ENCODE measurements at places on chromosomes 1 and 21.

GRCh38 chr21:21345296-21345695 is 347.1 kb downstream of the NCAM2 start:
- no peak for DNase-seq

DNA sequence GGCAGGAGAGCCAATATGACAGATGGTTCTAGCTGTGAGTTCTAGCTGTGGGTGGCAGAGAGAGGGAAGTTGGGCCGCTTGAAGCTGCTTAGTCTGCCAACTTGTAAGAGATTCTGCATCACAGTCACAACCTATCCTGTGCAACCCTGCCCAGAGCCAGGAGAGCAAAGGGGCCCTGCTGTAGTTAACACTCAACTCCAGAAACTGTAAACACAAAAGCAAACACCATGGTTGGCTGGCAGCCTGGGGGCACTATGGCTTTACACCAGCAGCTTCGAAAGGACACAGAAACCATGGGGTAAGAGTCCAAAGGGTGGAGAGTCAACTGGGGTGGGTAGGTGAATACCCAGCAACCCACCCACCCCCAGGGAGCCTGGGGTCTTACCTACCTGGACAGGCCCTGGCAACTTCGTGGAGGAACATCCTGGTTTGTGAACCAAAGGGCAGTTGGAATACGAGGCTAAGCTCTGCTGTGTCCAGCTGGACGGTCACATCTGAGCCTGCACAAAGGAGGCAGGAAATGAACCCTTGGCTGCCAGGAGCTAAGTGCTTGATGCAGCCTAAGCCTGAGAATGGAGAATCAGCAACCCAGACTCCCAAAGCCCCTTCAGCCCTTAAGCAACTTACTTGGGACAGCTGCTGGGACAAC is 6.4 kb downstream of the INPP5B start:
- no peak for DNase-seq

DNA sequence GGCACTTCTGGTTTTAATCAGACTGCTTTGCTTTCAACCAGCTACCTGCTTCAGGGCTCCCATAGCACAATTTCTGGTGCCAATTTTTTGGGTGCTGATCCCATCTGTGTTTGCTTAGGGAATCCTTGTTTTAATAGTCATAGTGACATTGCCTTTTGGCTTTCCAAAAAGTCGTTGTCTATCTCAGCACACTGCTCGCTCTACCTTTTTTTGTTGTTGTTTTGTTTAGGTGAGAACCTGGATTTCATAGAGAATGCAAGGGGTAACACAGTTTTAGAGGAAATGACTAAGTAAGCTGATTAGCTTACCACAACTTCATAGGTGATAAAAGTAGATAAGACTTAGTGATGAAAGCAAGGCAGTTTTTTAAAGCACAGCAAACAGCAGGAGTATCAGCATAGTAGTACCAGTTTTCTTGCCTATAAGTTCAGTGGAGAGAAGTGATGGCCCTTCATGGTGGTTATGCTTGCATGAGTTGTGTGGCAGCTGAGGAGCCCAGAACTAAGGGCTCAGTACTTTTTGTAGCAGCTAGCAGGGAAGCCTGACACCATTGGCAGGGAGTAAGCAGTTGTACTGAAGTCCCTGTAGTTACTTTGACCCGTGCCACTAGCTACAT is 31.3 kb downstream of the NEK7 start:
- DNase-seq, result no peak

DNA sequence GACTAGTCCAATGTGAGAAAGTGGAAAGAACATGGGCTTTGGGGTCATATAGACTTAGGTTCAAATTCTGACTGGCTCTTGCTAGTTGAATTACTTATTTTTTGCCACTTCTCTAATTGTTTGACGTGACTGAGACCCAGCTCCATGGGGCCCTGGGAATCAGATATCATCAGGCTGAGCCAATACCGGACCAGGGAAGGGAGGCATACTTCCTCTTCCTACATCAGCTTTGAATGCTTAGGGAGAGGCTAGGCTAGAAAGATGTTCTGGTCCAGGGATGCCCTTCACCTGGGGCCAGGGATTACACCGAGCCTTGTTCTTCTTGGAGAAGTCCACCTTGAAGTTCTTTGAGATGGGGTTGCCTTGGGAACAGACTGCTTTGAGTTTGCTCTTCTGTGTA is 3.7 kb upstream of the NR1I3 start:
- DNase-seq, result no peak

GRCh38 chr1:246004301-246004700 is 502.8 kb downstream of the SMYD3 start:
- DNase-seq, result no peak

- DNase-seq, result no peak
Measured at GRCh38 chr1:89945852-89946476, 48.9 kb upstream of the ZNF326 start.

DNA sequence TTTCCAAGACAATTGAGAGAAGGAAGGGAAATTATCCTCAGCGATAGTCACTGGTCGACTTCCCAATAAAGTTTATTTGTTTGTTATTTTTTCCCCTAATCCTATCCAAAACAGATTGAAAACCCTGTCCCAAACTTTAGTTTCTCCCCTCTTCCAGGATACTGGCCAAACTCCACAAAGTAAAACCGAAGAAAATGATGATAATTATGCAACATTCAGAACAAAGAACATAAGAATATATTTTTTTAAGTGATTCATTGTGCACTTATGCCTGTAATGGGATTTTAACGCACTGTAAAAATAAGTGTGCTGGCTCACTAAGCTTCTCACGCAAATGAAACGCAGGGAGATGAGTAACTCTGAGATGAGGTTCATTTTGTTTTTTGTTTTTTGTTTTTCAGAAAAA is 6.0 kb downstream of the GLIS1 start:
- no peak for DNase-seq

DNA sequence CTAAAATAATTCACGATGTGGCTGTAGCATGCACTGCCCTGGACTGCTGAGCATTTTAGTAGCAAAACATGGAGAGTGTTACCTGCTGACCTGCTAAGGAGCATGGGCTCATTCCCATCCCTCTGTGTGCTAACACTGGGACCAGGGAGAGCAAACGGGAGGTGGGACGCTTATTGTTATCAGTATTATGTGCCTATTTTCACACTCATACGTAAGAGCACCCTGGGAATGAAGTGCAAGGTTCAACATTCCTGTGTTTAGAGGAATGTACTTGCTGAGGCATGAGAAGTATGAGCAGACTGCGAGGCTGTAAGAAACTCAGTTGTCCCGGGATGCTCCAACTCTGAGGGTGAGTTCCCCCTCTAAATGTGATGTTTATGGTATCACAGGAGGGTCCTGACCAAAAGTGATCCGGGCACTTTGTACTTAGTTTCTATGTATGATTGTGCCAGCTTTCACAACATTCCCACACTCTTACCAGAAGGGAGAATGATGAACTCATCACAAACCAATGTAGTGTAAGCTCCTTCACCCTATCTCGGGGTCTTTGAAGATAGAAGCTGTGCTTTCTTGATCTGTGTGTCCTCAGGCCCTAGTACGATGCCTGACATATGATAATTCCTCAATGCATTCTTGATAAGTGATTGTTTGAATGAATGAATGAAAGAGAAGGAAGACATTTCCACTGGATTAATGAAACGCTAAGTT is 164.8 kb downstream of the KCNJ6 start:
- no peak for DNase-seq

DNA sequence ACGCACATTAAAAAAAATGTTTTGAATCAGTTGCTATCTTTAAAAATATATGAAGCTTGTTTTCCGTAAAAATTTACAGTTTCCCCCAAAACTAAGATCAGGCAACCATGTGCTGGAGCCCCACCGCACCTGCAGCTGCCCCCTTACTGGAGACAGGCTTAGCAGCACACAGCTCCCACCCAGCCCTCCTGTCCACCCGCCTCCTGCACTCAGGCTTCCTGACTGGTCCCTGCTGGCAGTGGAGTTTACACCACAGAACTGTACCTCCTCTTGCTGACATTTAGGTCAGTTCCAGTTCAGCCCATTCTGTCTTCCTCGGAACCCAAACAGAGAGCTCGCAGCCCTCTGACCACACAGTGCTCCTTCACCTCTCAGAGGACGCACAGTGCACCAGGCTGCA is 2.1 kb downstream of the GPR161 start:
- no peak for DNase-seq

GRCh38 chr1:220925707-220926106 is 46.5 kb downstream of the HLX start:
- DNase-seq, result no peak

DNA sequence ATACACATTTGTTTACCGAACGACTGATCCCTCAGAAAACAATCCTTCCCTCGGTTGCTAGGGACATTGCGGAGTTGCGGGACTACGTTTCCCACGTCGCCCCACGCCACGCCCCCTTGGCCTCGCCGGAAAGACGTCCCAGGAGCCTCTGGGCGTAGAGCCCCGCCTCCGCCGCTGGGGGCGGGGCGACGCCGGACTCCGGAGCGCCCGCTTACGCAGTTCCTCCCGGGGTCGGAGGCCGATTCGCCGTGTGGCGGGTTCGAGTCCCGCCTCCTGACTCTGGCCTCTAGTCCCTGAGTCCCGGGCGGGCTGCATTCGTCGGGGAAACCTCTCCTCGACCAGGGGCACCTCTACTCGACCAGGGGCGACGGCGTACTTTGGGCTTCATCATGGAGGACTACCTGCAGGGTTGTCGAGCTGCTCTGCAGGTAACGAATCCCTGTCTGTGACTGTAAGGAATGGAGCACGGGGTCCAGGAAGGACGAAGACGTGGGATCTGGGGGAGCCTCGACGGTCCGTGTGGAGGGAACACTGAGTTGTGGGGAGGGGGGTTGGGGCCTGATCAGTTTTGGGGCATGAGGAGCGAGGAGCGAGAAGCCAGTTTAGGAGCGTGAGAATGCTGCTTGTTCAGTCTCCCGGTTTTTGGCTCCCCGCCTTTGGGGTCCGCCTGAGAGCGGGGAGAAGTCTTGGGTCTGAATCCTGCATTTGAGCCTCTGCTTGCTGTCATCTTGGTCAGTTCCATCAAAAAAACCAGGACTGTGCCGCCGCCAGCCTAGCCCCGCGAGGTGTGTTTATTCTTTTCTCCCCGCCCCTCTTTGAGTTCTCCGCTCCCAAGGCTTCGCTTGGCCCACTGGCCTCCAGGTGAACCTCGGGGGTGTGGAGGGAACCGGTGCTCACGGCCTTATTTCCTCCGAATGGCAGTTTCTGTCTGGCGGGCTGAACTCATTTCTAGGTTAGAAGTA is at the start of gene PRUNE1:
Gene PRUNE1 (plus strand): TSS at position 206 of the 962 bp plus-strand sequence. CDS start 184 bp downstream, at position 390.
- peak; percentile 99 for DNase-seq

DNA sequence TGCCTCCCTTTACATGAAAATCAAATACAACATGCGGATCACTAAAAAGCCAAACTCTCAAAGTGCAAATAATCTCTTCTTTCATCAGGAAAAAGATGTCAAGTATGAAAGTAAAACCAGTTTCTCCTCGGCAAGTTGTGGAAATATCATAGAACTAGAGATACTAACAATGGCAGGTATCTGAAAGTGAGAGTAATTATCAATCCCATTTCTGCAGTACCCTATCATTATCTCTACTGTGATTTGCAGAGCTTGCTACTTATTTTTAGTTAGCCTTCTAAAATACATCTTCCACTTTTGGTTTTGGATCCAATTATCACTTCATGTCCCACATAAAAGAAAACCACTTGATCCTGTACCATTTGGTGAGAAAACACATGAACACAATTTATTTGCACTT is 3.0 kb downstream of the TP53BP2 start:
- no peak for DNase-seq

DNA sequence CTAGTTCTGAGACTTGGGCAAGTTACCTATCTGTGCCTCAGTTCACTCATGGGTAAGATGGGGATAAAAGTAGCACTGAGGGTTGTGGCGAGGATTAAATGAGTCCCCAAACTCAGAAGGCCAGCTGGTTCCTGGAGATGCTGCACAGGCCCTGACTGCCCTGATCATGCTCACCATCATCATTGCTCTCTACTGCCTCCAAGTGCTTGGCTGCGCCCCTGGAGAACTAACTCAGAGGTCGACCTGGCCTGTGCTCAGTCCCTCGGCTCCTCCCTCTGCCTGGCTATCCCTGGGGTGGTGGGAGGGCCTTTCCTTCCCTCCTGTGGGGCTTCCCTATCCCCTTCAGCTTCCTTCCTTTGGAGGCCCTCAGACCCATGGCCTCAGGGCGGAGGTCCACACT is 5.6 kb downstream of the SLC5A9 start:
- DNase-seq, result no peak

- no peak for DNase-seq
Measured at GRCh38 chr1:184630679-184631060, 124.0 kb downstream of the EDEM3 start.

DNA sequence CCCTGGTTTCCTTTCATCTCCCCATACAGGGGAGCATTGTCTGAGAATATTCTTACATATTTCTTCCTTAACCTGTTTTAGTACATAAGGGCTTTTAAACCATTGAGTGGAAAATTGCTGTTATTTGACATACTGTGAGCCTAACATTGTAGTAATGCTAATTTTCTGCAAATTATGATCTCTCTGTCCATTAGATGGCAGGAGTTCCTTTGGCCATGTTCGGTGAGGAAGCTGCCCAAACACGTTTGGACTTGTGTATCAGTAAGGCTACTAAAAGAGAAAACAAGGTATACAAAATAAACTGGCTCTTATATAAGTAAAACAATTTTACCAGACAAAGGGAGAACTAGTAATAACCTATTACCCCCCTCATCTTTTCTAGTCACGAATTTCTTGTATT is 29.2 kb downstream of the CDC7 start:
- no peak for DNase-seq

GRCh38 chr1:45412899-45413298 is 72.7 kb upstream of the MUTYH start:
- no peak for DNase-seq

GRCh38 chr1:206706298-206706791 is 21.6 kb downstream of the MAPKAPK2 start:
- DNase-seq, result peak; percentile 76

DNA sequence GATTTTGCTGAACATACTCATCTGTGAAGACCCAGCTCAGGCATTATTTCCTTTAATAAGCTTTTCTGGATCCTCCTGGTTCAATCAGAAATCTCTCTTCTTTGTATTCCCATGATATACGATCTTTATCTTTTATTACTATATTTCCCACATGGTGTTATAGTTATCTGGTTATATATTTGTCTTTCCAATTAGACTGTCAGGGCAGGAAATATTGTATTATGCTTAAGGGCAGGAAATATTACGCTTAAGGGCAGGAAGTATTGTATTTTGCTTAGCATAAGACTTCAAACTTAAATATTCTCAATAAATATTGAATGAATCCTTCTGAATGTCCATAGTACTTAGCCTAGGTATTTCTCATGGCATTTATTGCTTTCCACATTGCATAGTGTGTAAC is 122.2 kb downstream of the COQ8A start:
- DNase-seq, result no peak

- DNase-seq, result no peak
Measured at GRCh38 chr1:164648636-164649035, 89.7 kb downstream of the PBX1 start.
